ENCODE measurements at places on chromosomes 1 and 21.

DNA sequence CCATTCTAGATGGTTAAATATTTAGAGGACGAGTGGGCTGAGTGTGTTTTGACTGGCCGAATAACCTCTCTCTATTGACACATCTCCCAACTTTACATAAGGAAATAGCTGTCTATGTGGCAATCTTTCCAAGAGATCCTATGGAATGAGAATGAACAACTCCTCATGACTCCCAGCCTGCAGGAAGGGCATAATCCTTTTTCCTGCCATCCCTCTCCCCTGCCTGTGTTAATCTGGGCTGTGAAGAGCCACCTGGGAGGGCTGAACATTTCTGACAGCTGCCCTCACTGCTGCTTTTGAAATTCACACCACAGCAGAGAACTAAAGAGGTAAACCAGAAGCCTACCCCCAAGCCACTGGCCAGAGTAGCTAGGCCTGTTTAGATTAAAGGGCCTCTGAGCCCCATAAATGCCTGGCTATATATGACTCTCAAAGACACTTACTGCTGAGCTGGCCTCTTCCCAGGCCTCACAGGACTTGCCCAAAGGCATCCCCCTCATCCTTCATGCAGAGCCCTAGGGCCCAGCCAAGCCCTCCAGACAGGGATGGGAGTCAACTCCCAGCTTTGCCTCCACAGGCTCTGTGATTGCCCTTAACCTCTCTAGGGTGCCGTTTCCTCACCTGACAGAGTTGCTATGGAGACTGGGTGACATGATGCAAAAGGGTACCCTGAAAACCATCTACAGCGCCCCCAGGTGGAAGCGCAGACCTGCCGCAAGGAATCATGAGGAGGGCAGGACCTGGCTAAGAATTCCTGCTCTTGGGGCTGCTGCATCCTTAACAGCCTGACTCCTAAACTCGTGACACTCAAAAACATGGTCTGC is 42.0 kb upstream of the LDLRAP1 start:
- DNase-seq: no peak

- peak; percentile 8 for DNase-seq
These were observed 51.9 kb upstream of the CD34 start for GRCh38 chr1:207962716-207963426.

GRCh38 chr1:182392050-182393028 is 749 bp upstream of the GLUL start:
- peak; percentile 12 for DNase-seq

GRCh38 chr1:193431265-193431977 is 245.0 kb upstream of the B3GALT2 start:
- no peak for DNase-seq

GRCh38 chr1:241423541-241424479 is 66.8 kb upstream of the RGS7 start:
- DNase-seq: peak; percentile 18

DNA sequence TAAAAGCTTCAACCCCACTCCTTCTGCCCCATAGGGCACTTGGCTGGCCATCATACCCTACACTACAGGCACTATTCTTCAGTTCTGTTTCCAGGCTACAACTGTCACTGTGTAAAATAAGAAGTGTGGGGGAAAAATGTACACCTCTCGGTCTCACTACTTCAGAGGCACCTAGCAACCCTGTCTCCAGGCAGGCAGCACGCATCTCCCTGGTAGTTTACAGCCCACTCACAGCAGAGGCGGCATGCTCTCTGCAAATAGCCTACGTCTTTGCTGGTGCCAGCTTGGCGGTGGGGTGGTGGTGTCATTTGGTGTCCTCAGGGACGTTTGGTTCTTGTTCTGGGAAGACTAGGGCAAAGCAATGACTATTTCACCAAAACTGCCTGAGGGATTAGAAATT is 48.2 kb upstream of the BTG3 start:
- DNase-seq: no peak

- DNase-seq: no peak
These were observed 11.4 kb upstream of the PRELP start for GRCh38 chr1:203464226-203464625.

DNA sequence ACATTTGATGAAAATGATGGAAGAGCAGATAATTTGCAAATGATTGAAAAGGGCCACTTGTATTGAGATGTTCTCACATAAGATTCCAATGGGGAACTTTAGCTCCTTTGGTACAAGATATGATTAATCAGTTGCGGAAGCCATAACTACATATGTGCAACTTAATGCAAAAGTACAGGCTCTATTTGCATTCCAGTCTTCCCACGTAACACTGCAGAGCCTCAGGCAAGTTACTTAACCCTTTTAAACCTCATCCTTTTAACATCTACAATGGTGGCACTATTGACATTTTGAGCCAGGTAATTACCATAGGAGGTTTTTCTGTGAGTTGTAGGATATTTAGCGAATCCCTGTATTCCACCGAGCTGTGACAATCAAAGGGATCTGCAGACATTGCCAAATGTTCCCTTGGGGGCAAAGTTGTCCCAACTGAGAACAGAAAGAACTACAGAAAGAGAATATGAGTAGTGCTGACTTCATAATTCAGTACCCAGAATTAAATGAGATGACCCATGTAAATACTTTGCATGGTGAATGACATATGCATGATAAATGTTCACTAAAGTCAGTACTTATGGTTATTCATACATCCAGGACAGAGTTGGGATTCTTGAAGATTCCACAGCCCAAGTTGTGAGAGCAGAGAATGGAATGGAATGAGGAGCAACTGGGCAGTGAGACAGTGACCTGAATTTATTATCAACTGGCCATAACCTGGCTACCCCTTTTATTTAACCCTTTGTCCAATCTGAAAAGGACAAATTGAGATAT is 62.6 kb downstream of the SPAG17 start:
- no peak for DNase-seq

DNA sequence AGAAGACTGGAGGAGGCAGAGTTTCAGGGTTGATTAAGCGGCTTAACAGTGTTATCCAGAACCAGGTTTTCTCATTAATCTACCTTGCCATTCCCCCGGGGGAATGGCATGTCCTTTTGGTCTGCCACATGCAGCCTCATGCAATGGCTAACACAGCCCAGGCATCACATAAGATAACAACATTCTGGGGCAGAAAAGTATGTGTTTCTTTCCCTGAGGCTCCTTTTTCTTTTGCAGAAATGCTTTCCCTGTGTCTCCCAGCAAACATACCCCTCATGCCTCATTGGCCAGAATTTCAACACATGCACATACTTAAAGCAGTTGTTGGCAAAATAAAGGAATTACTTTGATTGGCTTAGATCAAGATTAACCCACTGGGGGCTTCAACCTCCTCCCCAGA is 98.6 kb downstream of the OMA1 start:
- DNase-seq: no peak

DNA sequence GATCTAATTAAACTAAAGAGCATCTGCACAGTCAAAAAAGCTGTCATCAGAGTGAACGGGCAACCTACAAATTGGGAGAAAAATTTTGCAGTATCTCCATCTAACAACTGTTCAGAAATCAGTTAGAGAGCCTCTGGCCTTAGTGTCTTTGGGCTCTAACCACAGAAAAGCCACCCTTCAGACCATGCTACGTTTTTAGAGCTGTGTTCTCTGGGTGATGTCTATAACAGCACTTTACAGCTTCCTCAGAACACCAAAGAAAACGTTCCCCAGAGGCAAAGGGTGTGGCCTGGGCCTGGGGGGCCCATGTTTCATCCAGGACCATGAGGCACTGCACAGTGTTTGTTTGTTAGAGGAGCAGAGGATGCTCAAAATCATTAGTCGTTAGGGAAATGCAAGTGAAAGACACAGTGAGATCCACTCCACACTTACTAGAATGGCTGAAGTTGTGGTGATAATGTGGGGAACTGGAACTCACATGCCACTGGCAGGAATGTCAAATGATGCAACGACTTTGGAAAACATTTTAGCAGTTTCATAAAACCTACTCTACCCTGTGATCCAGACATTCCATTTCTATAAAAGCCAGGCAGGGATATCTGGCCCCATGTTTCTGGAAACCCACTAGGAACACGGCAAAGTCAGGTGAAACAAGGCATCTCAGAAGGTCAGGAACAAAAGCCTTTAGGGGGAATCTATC is 250.4 kb upstream of the HOOK1 start:
- no peak for DNase-seq

- no peak for DNase-seq
These were observed 45.0 kb downstream of the GNG12 start for GRCh38 chr1:67788238-67788790.

GRCh38 chr1:212247179-212247721 is 38.0 kb upstream of the PPP2R5A start:
- no peak for DNase-seq

DNA sequence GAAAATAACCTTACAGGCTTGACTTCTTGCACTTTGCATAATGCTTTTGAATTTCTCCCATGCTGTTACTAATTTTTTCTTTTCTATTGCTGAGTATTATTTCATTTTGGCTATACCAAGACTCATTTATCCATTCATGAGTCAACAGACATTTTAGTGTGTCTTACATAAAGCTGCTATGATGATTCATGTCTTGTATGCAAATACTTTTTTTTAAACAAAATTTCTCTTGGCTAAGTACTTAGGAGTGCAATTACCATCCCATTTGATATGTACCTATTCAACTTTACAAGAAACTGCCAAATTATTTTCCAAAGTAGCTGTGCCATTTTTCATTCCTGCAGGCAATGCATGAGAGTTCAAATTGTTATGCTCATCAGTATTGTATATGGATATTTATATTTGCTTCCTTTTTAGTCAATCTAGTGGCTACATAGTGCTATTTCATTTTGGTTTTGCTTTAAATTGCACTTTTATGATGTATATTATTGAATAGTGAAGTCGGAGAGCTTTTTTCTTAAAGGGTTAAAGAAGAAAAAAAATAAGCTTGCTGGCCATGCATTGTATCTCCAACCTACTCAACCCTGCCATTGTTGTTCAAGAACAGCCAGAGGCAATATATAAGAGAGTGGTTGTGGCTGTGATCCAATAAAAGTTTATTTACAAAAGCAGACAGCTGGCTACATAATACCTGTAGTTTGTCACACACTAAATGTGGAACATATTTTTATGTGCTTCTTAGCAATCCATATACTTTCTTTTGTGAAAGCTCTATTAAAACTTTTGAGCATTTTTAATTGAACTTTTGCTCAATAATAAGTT is 862.8 kb downstream of the KCNT2 start:
- DNase-seq: no peak

DNA sequence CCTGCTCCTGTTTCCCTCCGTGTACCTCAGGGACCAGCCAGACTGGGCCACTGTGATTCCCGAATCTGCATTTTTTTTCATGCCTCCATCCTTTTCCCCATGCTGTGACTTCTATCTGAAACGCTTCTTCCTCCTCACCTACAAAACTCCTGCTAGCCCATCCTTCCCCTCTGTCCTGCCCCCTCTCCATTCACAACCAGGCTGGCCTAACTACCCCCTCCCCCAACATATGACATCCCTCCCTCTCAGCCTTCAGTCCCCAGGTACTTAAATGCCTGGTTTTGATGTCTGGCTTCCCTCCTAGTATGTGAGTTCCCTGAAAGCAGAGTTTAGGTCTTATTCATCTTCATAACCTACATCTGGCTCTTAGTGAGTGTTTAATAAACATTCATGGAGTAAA is 82.7 kb downstream of the TAS1R2 start:
- no peak for DNase-seq
